ENCODE measurements at places on chromosomes 6 and 20. TPM values are rescaled to one million over a fixed set of nuclear protein-coding genes. Genes with fewer than 3 reads are reported as not detected.

Gene IPCEF1
- 2.0 TPM for total RNA-seq

Gene KCNG1
- total RNA-seq, result 0.32 TPM

DNA sequence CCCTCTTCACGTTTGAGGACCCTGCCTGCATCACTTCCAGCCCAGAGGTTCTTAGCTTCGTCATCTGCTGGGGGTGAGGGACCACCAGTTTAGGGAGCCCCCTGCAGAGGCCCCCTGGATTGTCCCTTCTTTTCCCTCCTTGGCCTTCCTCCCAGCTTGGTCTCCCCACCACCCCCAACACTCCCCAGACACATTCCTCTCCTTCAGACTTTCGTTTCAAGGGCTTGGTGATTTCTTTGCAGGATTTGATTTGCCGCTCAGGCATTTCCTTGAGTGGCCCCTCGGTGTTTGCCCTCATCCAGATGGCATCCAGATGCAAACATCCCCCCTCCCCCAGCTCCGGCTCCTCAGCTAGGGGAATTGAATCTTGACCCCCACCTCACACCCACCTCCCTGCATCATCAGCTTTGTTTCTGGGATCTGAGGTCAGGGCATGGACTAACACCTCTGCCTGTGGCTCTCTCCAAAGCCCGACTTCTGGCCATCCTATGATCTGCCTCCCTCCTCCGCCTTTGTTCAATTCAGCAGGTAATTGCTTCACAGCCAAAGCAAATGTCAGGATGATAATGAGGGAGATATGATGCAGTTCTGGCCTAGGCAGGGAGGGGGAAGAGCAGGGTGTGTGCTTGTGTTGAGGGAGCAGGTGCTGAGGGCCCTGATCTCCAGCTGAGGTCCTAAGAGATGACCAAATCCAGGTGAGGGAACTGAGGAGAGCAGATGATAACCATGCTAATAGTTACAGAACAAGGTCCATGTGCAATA is 141.5 kb downstream of the VEGFA start:
- DNase-seq, result no peak

Gene ASIP
- total RNA-seq, result 15.0 TPM

- DNase-seq, result no peak
These were observed 50.4 kb downstream of the PHACTR1 start for GRCh38 chr6:12767016-12767415.

DNA sequence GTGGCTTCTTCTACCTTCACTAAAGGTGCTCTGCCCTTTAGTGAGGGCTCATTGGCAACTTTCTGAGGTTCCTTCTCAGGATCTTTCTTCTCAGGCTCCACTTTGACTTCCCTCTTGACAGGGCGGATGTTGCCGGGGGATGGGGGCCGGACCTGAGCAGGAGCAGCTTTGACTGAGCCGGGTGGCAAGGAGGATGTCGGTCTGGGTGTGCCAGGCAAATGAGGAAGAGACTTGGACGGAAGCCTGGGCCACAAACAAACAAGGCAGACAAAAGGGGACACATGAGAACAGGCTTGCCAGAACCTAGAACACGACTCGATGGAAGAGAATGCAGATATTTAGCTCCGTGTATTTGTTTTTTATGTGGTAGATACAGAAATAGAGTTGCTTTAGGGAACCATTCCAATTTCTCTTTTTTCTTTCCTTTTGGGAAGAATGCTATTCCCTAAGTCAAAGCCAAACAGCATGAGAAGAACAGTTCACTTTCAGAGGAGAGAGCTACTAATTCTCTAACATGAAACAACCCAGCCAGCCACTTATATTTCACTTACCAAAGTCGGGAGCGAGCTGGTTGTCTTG is 76.2 kb upstream of the BCLAF1 start:
- DNase-seq, result peak; percentile 88

DNA sequence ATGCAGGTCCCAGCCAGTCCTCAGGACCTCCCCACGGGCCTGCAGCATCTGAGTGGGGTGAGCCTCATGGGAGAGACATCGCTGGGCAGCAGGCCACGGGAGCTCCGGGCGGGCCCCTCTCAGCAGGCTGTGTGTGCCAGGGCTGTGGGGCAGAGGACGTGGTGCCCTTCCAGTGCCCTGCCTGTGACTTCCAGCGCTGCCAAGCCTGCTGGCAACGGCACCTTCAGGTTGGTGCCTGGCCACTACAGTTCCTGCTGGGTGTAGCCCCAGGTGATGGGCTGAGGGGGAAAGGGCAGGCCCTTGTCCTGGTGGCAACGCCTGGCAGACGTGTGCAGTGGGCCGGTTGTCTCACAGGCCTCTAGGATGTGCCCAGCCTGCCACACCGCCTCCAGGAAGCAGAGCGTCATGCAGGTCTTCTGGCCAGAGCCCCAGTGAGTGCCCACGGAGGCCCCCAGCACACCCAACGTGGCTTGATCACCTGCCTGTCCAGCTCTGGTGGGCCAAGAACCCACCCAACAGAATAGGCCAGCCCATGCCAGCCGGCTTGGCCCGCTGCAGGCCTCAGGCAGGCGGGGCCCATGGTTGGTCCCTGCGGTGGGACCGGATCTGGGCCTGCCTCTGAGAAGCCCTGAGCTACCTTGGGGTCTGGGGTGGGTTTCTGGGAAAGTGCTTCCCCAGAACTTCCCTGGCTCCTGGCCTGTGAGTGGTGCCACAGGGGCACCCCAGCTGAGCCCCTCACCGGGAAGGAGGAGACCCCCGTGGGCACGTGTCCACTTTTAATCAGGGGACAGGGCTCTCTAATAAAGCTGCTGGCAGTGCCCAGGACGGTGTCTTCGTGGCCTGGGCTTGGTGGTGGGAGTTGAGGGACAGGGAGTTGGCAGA is 787 bp upstream of the TNFRSF6B start:
- DNase-seq, result peak; percentile 87

Gene TULP1
- total RNA-seq, result not detected

Gene ULBP2
- 1.3 TPM for total RNA-seq

Gene CST2
- total RNA-seq, result not detected

Gene LY6G6C
- not detected for total RNA-seq

GRCh38 chr20:4512891-4513550 is 208.7 kb upstream of the PRND start:
- no peak for DNase-seq

DNA sequence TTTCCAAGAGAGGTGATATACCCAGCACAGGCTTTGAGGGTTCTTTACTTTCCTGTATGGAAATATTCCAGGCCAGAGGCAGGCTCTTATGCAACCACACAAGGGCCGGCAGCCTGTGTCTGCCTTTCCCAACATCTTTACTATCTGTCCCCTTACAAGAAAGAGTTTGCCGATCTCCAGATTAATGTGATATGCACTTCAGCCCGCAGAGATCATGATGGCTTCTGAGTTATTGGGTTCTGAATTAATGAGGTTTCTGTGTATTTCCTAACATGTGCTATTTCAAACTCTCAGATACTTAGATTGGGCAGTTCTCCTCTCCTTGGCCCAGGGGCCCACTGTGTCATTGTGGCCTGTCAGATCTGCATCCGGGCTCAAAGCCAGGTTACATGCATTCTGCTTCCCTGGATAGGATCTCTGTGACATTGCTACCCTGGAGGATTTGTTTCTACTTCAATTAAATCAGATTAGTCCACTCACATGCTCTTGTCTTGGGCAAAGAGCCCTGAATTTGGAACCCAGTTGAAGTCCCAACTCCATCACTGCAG is 56.6 kb downstream of the TGM2 start:
- peak; percentile 83 for DNase-seq

GRCh38 chr6:36266913-36267644 is 2.8 kb upstream of the PNPLA1 start:
- DNase-seq, result no peak
